ENCODE measurements at places on chromosomes 5 and 9.

- no peak for DNase-seq
Measured at GRCh38 chr9:109274884-109275730, 45.8 kb downstream of the EPB41L4B start.

GRCh38 chr5:65874241-65874640, 52.1 kb upstream of the ERBIN start:
- DNase-seq = no peak

DNA sequence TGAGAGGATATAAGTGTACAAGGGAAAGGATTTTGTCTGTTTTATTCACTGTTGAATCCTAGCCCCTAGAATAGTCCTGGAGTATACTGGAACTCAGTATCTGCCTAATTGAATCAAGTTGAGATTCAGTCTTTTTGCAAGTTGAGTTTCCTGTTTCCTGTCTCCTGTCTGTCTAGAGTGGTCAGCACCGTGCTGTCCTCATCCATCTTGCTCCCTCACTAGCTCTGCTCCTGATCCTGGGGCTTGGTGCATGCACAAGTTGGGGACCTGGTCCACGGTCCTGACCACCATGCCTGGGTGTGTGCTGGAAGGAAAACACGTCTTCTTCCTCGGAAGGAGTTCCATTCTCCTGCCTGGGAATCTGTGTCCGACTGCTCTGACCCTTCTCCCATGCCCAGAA, 3.2 kb downstream of the IL5 start:
- DNase-seq = no peak

GRCh38 chr9:4741365-4742089, 525 bp upstream of the AK3 start:
- no peak for DNase-seq

- no peak for DNase-seq
Measured at GRCh38 chr9:88359974-88360373, 28.3 kb upstream of the SPIN1 start.

- no peak for DNase-seq
Measured at GRCh38 chr9:78112406-78112805, 80.8 kb upstream of the GNAQ start.

- peak; percentile 94 for DNase-seq
Measured at GRCh38 chr5:95818181-95819147, 4.1 kb downstream of the GLRX start.

GRCh38 chr5:2683720-2684119, 67.8 kb downstream of the IRX2 start:
- no peak for DNase-seq

- no peak for DNase-seq
Measured at GRCh38 chr5:72840041-72840440, 23.6 kb downstream of the TNPO1 start.

- no peak for DNase-seq
Measured at GRCh38 chr5:176528301-176528700, 8.9 kb downstream of the RNF44 start.

- DNase-seq = no peak
Measured at GRCh38 chr9:93464395-93464794, 11.0 kb upstream of the FAM120AOS start.

DNA sequence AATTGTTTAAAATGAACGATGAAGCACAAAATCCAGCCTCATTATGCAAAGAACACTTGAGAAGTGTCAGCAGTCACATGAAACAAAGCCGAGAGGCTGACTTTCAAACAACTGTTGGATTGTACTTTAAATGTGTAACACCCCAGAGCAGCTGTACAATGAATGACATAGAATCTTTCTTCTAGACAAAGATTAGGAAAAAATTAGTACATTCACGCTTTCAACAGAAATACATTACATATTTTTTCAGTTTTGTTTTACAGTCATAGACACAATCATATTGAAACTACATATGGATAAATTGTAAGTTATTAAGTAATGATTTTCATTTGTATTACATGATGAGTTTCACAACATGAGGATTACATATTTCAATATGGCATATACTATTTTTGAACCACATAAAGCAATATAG, 10.6 kb upstream of the AGXT2 start:
- no peak for DNase-seq

GRCh38 chr9:110579862-110580219, 300 bp upstream of the SVEP1 start:
- no peak for DNase-seq

- no peak for DNase-seq
Measured at GRCh38 chr9:138098116-138098907, 220.7 kb downstream of the CACNA1B start.

DNA sequence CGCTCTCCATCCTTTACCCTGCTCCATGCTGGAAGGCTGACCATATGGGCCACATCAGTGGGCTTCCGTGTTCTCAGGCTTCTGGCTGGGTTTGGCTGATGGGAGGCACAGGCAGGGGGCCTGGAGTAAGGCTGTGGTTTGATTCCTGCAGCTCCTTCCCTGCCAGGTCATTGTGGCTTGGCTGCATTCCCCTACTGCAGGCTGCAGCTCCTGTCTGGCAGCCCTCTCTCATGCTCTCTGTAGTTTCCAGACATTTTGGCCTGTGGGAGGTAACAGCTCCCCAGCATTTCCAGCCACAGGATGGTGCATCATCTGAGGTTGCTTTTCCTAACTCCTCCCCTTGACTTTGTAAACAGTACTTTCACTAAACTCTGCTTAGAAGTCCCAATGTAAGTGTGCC, 102.0 kb upstream of the PTPN3 start:
- DNase-seq = no peak

DNA sequence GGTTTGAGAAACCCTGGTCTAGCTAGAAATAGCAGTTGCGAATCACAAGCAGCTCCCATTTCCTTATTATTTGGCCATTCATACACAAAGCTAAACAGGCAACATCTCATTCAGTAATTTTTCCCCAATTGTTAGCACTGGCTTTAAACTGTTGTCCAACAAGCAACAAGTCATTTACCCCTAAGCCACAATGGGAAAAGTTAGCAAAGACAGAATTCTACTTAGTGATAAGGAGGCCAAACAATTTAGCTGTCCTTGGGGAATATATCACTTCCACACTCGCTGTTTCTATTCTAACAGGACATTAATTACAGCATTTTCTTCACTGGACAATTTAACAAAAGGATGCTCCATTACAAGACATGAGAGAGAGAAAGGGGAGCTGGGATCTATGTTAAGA, 2.8 kb downstream of the MYO10 start:
- no peak for DNase-seq

DNA sequence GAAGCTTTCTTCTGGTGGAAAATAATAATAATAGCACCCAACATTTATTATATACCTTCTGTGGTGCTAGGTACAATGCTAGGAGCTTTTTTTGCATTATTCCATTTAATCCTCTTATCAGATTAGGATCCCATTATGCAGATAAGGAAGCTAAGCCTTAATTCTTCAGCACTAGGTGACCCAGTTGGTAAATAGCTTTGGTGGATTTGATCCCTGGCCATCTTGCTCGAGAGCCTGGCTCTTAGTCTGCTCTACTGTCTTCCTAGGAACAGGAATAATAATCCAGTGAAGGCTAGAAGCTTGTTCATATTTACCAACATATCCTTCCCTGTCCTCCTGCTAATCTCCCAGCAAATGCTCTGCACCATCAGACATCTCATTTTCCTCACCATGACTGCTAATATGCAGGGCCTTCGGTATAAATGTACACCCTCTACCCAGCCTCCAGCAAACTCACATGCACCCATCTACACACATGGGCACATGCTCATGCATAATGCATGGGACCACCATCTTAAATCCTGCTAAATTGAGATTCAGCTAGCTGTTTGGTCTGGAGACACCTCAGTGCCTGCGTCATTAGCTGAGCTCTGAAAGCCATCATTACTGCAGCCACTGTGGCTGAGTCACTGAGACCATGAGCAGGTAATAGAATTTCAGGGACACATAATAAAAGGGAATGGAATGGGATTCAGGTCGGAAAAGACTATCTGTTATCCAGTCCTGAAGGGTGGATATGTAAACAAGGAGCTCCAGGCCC, 87.5 kb downstream of the TRIM32 start:
- no peak for DNase-seq

GRCh38 chr5:136200130-136200529, 7.2 kb upstream of the SMIM32 start:
- DNase-seq = no peak

DNA sequence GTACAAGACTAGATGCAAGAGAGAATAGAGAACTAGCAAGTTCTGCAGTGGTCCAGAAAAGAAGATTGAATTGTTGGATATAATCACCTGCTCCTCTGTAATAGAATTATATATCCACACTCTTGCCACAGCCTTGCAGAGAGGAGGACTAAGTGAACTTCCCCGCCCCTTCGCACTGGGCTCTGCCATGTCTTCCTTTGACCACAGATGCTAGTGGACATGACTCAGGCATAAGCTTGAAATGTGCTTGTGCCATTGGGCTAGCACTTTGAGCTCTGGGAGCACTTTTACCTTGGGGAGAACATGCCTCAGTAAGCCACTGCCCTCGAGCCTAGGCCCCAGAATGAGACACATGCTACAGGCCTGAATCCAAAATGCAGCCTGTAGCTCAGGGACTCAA, 113.5 kb upstream of the RASA1 start:
- no peak for DNase-seq

- no peak for DNase-seq
Measured at GRCh38 chr5:42749020-42749419, 7.6 kb upstream of the CCDC152 start.

GRCh38 chr9:38529317-38529716, 91.1 kb downstream of the ANKRD18A start:
- no peak for DNase-seq

DNA sequence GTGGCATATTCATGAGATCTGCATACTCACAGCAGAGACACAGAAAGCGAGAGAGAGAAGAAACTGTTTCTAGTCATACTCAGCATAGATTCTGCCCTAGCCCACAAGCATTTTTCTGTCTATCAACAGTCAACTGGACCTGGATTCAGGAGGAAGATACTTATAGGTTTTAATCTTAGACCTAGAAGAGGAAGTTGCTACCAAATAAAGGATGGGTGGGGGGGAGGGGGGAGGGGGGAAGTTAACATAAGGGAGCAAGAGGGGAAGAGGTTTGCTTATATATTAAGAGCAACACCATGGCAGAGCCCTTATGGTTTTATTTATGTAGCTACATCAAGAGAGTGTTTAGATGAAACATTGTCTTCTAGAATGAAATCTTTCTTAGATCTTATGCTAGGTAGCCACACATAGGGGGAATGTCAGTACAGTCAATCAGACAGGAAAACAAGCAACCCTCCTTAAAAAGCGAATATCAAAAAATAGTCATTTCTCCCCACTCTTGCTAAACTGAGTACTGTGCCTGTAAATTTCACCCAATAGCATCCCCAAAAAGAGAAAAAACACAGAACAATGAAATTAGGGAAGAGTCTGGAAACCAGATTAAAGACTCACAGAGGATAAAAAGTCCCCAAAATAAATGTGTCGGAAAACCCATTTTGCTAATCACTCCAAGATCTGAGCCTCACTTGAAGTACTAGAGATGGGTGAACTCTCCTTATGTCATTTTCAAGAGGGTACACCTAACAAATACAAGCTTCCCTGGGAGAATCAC, 192.7 kb upstream of the NR4A3 start:
- no peak for DNase-seq

DNA sequence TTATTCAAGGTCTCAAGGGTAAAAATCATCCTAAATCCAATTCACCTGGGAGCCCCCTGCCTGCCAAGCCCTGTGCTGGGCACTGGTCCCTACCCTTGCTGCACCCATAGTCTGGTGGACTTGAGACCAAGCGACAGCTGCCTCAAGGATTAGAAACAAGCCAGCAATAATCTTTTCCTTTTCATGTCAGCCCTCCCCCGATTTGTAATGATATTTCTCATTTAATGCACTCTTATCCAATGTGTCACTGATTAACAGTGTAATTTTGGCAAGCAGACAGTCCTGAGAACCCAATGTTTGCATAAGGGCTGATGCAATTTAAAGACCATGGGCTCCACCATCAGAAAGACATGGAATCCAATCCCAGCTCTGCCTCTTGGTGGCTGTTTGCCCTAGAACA, 108.9 kb downstream of the ACTL7B start:
- no peak for DNase-seq

GRCh38 chr9:14706530-14707140, 13.4 kb upstream of the ZDHHC21 start:
- no peak for DNase-seq

DNA sequence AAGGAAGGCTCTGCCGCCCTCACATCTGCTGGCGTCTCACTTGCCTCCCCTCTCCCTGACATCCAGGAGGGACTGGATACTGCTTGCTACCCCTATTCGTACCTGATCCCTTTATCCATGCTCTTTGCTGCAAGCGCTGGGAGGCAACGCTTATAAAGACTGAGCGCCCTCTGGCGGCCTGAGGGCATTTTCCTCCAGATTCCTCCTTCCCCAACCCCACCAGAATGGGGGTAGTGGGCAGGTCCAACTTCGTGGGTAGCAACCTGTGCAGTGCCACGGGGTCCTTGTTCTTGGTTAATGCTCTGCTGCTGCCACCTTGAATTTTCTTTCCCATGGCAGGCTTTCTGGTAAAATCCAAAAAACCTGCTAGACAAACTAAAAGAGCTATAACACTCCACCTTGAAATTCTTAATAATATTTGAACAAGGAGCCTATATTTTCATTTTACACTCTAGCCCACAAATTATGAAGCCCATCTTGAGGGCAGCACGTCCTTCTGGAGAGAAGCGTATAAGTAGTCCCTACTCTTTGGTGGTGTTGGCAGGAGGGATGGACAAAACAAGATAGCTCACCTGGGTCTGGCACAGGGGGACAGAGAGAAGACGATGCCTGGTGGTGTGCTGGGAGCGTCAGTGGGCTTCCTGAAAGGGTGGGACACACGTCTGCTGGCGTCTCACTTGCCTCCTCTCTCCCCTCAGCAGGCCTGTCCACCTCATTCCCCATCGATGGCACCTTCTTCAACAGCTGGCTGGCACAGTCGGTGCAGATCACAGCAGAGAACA, 52.5 kb downstream of the JADE2 start:
- DNase-seq = no peak

DNA sequence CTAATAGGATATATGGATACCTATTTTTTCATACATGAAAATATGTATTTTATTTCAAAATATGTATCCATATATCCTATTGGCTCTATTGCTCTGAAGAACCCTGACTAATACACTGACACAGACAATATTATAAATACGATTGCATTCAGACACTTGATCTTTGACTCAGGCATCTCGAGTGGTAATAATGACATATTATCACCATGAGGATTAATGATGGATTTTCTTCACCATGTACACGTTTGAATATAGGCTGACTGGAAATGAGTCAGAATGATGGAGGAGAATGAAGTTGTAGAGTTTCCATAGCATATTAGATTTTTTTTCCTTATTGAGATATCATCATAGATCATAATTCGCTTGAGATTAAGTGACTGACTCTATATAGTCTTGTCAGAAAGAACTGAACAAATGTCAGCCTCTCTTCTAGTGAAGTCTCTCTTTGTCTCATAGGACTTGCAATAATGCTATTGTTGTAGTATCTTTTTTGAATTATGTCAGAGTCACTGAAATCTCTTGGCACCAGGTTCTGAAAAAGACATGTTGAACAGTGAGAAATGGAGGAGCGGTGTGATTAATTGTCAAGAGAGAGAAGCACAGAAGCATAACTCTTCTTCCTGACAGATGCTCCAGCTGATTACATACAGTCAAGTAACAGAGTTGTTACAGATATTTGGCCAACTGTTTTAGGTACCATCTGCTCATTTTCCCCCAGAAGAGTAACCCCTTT, 41.4 kb upstream of the SLCO6A1 start:
- DNase-seq = no peak

GRCh38 chr5:94316916-94317838, 301.2 kb downstream of the KIAA0825 start:
- no peak for DNase-seq

- DNase-seq = no peak
Measured at GRCh38 chr5:149924486-149924885, 20.1 kb downstream of the PDE6A start.
